ENCODE measurements at places on chromosomes 5 and 9.

- DNase-seq, result no peak
Observed at GRCh38 chr9:135850737-135851136, 56.6 kb downstream of the CAMSAP1 start.

DNA sequence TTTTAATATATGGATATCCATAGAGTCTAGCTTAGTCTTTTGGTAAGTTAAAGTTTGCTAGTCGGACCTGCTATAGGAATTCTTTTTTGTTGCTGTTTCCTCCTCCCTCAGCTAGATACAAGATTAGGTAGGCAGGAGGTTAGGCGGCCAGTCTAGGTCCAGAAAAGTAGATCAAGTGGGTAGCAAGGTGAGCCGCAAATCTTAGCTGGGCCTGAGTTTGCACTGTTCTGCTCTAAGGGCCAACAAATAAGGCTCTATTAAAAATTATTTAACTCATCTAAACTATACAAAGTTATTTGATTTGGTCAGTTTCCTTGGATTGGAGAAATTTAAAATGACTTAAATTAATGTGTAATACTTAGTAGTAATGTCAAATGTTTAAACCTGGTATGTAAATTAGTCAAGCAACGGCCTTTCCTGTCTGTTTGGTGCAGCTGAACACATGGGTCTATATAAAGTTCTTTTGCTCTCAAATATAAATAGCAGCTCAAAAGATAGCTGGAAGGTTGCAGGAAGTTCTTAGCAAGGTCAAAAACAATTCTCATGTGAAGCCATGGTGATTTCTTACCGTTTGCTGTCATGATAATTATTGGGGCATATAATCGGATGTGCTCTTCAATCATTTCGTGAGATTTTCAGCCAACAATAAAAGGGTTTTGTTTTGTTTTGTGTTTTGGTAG is 72.0 kb downstream of the PRKACG start:
- no peak for DNase-seq

DNA sequence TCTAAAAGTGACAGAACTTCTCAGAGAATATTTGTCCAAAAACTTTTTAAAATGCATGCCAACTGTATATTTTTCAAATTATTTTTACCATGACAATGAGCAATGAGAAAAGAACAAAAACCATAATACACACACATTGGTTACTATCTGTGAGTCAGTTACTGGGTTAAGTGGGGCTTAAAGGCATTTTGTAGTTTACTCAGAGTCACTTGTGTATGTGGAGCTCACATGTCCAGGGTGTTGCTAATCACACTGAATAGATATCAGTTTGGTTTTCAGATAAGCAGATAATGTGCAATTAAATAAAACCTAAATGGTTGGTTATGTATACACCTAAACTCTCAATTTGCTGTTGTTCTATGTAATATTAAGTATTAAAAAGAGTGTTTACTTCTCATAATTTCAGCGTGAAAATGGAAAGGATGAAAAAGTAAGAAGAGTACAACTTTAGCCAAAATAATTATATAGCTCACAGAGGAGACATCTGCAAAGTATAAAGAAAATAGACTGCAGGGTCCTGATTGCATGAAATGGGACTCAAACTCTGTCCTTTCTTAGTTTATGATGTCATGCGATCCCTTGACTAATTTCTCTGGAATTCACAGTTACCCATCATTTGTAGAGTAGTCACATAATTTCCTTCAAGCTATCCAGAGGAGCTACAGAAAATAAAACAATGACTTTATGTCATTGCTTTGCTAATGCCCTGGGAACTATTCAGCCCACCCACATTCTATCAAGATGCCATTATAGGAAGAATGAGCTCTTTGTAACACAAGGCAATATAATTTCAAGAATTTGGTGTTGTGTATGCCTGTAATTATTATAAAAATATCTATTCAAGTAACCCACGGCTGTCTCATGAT is 388.0 kb upstream of the ZNF608 start:
- no peak for DNase-seq

DNA sequence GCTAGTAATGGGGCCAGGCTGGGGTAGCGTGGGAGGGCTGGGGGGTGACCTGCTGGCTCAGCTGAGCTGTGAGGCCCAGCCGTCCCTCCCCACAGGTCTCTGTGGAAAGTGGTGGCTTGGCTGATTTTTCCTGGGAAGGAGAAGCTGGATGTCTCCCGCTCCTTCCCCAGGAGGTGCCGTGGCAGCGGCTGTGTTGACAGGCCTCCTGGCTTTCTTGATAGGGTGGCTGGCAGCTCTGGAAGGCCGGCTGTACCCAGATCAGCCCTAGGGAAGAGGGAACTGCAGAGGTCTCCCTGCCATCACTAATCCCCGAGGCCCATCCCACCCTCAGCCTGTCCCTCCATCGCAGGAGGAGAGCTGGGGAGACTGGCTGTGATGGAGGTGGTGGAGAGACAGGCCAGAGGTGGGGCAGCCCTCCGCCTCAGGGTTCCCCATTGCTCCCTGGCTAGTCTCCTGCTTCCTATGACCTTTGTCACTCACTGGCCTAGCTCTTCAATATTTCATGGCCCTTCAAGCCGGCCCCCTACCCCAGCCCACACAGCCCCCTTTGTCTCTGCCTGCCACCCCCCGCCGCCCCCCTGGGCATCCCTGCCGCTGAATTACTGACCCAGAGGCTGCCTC is 6.8 kb downstream of the CXXC5 start:
- no peak for DNase-seq

DNA sequence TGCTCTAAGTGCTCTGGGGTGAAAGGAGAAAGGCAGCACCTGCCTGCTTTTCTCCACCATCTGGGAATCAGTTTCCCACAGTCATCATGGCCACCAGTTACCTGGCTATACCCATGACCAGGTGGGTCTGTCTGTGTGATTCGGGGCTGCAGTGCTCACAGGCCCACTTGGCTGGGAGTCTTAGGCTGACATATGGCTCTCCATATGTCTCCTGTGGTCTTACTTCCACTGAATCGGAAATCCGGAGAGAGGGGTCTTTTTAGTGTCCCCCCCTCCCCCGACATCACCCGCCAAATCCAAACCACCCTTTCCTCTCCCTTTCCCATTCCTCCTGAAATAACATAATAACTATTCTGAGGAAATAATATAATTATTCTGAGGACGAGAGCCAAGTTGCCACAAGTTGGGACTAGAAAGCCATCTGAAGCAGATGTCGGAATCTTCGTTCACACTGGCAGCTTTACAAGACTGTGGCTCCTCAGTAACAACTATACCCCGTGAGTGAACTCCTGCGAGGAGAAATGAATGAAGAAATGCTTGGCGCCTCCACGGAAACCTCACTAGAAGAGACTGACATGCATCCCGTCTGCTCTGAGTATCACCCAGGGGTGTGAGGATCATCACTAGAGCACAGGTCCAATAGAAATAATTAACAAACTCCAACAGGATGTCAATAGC is 143.4 kb downstream of the MYO10 start:
- no peak for DNase-seq

Data from GM19239 (cell line).